ENCODE measurements at places on chromosomes 3 and 15. TPM values are rescaled to one million over a fixed set of nuclear protein-coding genes. Genes with fewer than 3 reads are reported as not detected.

DNA sequence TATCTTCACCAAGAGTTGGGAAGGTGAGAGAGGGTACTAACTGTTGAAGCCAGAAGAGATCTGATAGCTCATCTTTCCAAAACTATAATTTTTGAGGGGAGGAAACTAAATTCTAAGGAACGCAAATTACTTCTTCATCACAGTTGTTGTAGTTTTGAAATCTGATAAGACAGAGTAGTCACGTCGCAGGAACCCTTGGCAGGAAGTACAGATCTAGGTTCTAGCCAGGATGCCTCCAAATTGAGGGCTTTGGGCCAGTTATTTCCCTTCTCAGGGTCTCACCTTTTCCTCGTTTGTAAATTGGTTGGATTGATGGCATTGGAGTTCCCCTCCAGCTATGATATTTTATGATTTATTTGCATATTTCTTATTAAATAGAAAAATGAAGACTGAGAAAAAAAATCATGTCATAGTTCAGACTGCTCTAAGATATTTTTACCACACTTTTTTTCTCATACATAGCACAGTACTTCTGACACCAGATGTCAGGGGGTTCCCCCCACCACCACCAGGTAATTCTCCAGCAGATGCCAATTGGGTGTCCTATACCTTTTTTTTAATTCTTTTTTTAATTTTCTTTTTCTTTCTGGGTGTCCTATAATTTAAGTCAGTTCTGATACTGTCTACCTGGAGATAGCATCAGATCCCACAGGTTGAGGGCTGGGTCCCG, 32.3 kb upstream of the APH1B start:
- no peak overlapping the region for H3K4me3 ChIP-seq
- no peak overlapping the region for H3K27ac ChIP-seq
- no peak for DNase-seq
- H3K27me3 ChIP-seq = no peaks in the 10 kb centered on the region
- H3K36me3 ChIP-seq = no peaks in the 10 kb centered on the region

- no peaks in the 10 kb centered on the region for H3K27me3 ChIP-seq
- H3K27ac ChIP-seq = no peak overlapping the region
- peaks cover 12% of the 10 kb centered on the region for H3K4me1 ChIP-seq
Observed at GRCh38 chr3:101809178-101810021, 30.4 kb downstream of the NXPE3 start.

DNA sequence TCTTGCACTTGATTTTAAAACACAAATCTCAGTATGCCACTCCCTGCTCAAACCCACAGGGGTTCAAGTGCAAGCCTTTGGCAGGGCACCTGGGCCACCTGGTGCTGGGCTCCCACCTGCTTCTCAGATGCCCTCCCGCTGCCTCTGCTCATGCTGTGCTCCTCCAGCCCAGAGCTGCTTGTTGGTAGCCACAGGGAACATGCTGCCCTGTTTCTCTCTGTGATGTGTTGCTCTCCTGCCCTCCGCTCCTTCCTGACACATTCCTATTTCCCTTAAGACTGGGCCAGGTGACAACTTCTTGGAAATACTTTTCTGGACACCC, 27.1 kb upstream of the KY start:
- H3K36me3 ChIP-seq = no peaks in the 10 kb centered on the region
- no peak for DNase-seq
- H3K27ac ChIP-seq = no peak overlapping the region
- no peaks in the 10 kb centered on the region for H3K27me3 ChIP-seq
- no peaks in the 10 kb centered on the region for H3K4me1 ChIP-seq
- no peak overlapping the region for H3K4me3 ChIP-seq

TMEM207 gene
- not detected for total RNA-seq

TERC gene
- total RNA-seq = 55.1 TPM

PAK6 gene
- 0.08 TPM for total RNA-seq

NANOGP8 gene
- total RNA-seq = not detected

Measured in liver (tissue), 10 donors.